ENCODE measurements at places on chromosomes 12 and 14.

GRCh38 chr14:105107781-105108515, 42.7 kb upstream of the GPR132 start:
- no peak for DNase-seq

DNA sequence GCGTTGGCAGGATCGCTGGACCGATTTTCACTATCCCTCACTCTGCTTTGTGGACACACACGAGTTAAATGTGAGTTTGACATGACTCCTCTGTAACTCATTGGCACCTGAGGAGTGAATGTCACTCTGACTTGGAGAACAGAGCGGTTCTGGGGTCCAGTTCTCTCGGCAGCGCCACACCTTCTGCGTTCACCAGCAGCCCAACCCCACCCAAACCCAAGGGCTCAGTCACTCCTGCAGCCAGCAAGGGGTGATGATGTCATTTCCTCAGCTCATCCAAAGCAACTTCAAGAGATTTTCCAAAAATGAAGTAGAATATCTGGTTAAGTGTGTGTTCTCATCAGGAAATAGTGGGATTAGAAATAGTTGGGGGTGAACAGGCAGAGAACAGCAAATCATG, 36.3 kb downstream of the ADGRD1 start:
- DNase-seq: no peak

- DNase-seq: no peak
Measured at GRCh38 chr12:46049665-46050064, 59.3 kb upstream of the SCAF11 start.

GRCh38 chr12:113082486-113083148, 26.1 kb downstream of the DTX1 start:
- DNase-seq: no peak

- peak; percentile 1 for DNase-seq
Measured at GRCh38 chr14:82855912-82856391, 1322.3 kb upstream of the SEL1L start.

DNA sequence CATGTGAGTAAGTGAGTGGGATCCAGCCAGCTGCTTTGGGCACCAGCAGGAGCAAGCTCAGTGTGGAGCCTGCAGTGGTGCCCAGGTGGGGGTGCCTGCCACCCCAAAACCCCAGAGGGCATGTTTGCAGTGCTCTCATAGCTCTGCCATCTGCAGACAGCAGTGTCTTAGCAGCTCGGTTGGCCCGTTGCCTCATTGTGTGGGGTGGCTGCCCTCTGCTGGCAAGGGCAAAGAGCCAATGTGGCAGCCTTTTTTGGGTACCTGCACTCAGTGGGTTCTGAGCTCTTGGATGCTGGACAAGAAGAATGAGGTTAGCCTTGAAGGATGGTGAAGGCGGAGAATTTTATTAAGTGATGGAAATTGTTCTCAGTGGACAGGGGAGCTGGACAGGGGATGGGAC, 52.3 kb downstream of the NEUROD4 start:
- DNase-seq: peak; percentile 26

DNA sequence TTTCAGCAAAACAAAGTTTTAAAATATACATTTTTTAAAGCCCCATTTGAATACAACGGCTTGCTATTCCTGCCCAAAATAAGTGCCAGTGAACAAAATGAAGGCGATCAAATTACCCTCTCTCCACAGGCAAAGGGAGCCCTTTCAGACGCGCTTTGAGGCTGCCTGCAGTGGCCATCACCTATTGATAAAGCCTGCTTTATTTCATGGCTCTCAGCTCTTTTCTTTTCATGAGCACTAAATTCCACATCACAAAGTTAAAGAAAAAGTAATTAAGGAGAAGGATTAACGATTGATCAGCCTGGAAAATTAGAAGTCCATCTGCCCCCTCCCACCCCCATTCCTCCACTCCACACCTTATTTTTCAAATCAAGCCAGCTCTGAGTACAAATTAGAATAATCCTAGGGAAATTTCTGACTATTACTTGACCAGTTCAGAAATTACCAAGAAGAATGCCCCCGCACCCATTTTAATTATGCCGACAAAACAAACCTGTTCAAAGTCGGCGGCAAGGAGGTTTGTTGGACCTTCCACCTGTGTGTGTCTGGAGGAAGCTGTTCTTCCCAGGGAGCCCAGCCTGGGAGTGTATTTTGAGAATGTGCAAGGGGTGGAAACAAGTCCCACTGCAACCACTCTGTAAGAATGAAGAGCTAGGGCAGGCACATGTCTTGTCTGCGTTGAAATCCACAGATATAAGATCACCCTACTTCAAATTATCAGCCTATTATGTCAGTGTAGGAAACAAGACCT, 64.2 kb upstream of the RIC8B start:
- no peak for DNase-seq

DNA sequence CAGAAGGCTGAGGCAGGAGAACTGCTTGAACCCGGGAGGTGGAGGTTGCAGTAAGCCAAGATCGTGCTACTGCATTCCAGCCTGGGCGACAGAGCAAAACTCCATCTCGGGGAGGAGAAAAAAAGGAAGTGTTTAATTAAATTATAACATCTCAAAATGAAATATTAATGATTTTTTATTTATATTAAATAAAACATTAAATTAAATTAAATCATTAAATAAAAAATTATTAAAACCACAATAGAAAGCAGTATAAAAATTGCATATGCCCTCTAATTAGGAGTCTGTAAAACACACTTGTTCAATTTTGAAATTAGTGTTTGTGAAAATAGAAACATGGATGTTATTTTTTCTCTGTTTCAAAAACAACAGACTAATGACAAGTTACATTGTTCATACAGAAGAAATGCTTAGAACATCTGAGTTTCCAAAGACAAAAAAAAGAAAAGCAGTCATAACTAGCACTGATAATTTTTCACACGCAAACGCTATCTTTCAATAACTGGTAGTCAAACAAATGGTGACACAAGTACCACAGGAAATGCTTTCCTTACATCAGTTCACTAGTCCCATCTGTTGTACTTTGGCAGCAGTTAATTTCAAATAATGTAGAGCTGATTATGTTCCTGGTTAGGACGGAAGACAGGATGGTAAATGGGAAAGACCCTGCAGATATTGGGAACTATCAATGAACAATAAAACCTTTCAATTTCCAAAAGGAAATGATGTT, 54.9 kb downstream of the HECTD4 start:
- no peak for DNase-seq

- DNase-seq: no peak
Measured at GRCh38 chr12:24742378-24742777, 206.5 kb downstream of the BCAT1 start.

DNA sequence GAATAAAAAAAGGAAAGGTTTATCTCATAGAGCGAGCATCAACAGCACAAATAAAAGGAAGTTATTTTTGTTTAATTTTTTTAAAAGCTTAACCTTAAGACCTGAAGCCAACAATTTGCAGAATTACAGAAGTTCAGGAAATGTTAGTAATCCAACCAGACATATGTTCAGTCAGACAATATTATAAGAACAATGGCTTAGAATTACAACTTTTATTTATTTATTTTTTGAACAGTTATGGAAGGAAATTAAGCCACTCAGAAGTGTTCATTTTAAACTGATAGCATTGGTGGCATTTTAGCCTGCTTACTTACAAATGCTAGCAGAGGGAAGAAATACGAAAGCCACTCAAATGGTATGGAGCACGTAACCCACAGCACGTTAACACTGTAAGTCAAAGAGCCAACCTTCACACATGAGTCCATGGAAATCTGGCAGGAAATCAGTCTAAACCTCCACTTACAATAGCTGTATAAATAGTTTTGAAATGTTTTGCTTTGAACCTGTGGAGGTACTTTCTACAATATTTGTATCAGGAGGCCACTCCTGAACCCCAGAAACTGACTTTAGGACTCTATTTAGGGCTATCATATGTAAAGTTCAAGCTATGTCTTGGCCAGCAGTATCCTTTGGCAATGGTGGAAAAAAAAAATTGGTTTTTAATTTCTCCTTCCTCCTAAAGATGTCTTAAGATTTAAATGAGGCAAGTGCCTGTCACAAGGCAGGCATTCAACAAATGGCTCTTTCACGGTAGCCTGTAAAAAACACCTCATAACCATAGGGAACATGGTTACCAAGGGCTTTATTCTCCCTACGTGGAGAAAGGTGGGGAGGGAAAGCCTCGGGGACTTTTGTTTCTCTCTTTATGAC, 102.3 kb downstream of the ITPR2 start:
- no peak for DNase-seq

DNA sequence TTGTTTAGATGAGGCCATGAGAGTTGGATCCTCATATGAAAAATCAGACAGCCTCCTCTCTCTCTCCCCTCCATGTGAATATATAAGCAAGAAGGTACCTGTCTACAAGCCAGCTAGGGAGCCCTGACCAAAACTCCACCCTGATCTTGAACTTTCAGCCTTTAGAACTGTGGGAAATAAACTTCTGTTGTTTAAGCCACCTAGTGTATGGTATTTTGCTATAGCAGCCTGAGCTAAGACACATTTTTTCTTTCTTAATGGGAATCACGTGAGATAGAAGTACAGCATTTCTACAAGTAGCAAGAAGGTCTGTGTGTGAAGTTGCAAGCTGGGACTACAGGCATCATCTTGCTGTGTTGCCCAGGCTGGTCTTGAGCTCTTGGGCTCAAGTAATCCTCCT, 16.3 kb upstream of the ABHD12B start:
- peak; percentile 20 for DNase-seq

GRCh38 chr12:8689681-8690080, 8.1 kb upstream of the RIMKLB start:
- DNase-seq: no peak

GRCh38 chr12:114306646-114307045, 99.3 kb downstream of the TBX5 start:
- peak; percentile 45 for DNase-seq

- DNase-seq: peak; percentile 44
Measured at GRCh38 chr12:27785882-27786570, 6.0 kb upstream of the MANSC4 start.

DNA sequence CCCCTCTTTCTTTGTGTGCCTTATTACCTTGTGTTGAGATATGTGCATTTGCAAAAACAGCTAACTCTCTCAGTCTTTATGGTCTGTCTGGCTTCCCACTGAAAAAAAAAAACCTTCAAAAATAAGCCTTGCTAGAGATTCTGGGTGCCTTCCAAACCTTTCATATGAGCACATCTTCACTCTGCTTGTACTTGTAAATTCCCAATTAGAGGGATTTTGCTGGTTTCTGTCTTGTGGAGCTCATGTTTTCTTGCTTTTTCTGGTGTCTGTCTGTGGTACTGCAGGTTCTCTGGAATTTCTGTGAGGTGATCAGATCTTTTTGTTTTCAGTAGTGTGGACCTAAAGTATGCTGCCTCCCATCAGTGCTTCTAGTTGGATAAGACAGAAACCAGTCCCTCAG, 100.1 kb downstream of the PIK3C2G start:
- no peak for DNase-seq

DNA sequence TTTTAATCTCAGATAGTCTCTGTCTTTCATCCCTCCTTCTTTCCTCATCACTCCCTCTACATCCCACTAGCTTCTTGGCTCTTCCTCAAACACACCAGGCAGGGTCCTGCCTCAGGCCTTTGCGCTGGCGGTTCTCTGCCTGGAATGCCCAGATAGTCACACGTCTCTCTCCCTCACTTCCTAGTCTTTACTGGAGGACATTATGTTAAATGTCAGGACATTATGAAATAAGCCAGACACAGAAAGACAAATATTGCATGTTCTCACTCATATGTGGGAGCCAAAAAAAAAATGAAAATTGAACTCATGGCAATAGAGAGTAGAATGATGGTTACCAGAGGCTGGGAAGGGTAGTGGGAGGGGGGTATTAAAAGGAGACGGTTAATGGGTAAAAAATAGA, 442.0 kb downstream of the MED13L start:
- DNase-seq: no peak

DNA sequence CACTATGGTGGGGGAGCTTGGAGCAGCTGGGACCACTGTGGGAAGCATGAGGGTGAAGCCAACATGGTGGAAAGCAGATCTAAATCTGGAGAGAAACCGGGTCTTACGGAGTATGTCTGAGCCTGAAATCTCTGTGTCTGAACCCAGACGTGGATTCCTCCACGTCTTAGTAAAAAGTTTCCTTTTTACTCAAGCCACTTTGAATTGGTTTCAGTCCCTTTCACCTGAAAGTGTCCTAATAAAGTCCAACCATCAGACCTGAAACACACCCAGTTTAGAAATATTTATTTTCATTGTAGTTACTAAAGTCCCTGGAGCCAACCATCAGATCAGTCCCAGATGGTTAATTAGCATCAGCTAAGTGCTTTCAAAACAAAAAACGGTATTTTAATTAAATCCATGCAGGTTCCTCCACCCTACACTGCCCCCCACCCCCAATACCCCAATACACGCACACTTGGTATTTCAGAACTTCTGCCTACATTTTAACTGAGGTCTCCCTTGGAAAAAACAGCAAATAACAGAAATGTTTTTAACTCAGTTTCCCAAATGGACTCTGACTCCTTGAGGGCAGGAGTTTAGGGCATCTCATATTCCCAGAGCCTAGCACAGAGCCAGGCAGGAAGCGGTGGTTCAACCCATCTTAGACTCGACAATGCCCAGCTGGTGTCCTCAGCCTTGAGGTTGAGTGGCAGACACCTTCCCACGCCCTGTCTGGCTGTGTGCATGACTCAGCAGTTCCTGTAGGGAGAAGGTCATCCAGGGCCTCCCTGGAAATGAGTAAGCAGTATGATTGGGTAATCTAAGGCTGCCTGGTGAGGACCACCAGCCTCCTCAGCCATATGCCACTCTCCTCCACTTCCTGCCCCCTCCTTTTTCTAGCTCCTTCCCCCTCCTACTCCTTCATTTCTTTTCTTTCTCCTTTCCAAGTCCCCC, 175.8 kb downstream of the TTC8 start:
- DNase-seq: peak; percentile 96

DNA sequence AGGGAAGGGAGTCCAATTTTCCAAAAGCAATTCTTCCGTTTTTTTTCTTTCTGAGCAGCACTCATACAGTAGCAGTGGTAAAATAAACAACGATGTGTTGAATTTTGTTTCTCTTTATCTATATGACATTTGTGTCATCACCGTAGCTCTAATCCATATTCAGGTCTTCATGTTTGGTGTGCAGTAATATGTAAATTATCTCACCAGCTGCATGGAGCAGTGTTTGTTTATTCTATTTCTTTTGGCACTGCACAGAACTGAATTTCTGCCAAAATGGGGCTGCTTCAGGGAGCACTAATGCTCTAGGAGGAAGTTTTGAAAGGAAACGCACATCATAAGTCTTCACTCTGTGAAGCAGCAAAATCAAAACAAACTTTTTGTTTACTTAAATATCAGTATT, 130.0 kb upstream of the NPAS3 start:
- DNase-seq: peak; percentile 69

DNA sequence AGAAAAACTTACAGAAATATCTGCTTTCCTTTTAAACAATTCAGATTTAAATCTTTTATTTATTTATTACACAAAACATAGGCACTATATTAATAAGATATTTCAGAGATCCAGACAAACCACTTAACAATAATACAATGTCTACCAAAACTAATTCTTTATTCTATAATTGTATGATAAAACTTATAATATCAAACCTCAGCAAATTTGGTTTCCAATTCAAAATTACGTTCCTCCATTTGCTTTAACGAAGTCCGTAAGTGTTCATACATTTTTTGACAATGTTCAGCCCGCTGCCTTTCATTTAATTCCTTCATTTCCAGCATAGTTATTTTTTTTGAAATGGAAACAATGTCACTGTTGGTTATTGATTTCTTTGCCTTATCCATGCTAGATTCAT, 48.3 kb downstream of the CEP290 start:
- DNase-seq: no peak

- peak; percentile 30 for DNase-seq
Measured at GRCh38 chr12:122943196-122943595, 23.1 kb downstream of the ABCB9 start.

- no peak for DNase-seq
Measured at GRCh38 chr12:59500335-59500734, 95.5 kb upstream of the SLC16A7 start.

Measured in cardiac fibroblast (primary cell).